ENCODE measurements at places on chromosomes 4 and X. TPM values are rescaled to one million over a fixed set of nuclear protein-coding genes. Genes with fewer than 3 reads are reported as not detected.

The STATH gene
- not detected for total RNA-seq

The PRR32 gene
- total RNA-seq = 0.57 TPM

The ADH4 gene
- total RNA-seq = not detected

The MUC7 gene
- not detected for total RNA-seq

The IBSP gene
- not detected for total RNA-seq

The USP27X gene
- 1.8 TPM for total RNA-seq

The TMEM35A gene
- total RNA-seq = 0.16 TPM

The CTAG1A gene
- not detected for total RNA-seq

The OCIAD2 gene
- 18.5 TPM for total RNA-seq

The ITIH6 gene
- not detected for total RNA-seq

The SLC6A14 gene
- total RNA-seq = not detected

The BEND4 gene
- 0.05 TPM for total RNA-seq

The ZFP92 gene
- total RNA-seq = 0.65 TPM

The POF1B gene
- total RNA-seq = 0.89 TPM

The GAGE2A gene
- not detected for total RNA-seq

The BEND2 gene
- not detected for total RNA-seq

The HMGN5 gene
- 1.3 TPM for total RNA-seq

The JADE3 gene
- total RNA-seq = 9.0 TPM

The EIF1AX gene
- total RNA-seq = 60.2 TPM

The NKX1-1 gene
- not detected for total RNA-seq

The CHRDL1 gene
- 3.2 TPM for total RNA-seq

The TCEAL2 gene
- total RNA-seq = not detected

The PPP2R2C gene
- 12.3 TPM for total RNA-seq

The SSX2B gene
- not detected for total RNA-seq

The GCNA gene
- total RNA-seq = 1.7 TPM

The YIPF6 gene
- 31.9 TPM for total RNA-seq

The ADGRG4 gene
- total RNA-seq = not detected

The SSX4B gene
- not detected for total RNA-seq

The SAGE1 gene
- total RNA-seq = not detected

The DUX4 gene
- total RNA-seq = not detected

The VCX2 gene
- not detected for total RNA-seq

The NSG1 gene
- total RNA-seq = 8.9 TPM

The GAGE12J gene
- not detected for total RNA-seq

The GRIA2 gene
- not detected for total RNA-seq

The LUZP4 gene
- not detected for total RNA-seq

The NAA11 gene
- not detected for total RNA-seq

The TMEM31 gene
- not detected for total RNA-seq

The POLN gene
- 2.0 TPM for total RNA-seq

The FGFBP2 gene
- 2.7 TPM for total RNA-seq

The NSUN7 gene
- total RNA-seq = 0.95 TPM

The MAGEA6 gene
- not detected for total RNA-seq

The RBMXL3 gene
- total RNA-seq = not detected

The MOSPD2 gene
- total RNA-seq = 5.8 TPM

Measured in Right ventricle myocardium inferior (tissue), 1 donor.